Inflammatory macrophage treated with lipopolysaccharide for 1 hour (primary cell): ENCODE measurements at places on chromosomes 5 and 9.

GRCh38 chr9:136481558-136481957 lies 1.3 kb downstream of the SEC16A start:
- DNase-seq, result peak; percentile 1

DNA sequence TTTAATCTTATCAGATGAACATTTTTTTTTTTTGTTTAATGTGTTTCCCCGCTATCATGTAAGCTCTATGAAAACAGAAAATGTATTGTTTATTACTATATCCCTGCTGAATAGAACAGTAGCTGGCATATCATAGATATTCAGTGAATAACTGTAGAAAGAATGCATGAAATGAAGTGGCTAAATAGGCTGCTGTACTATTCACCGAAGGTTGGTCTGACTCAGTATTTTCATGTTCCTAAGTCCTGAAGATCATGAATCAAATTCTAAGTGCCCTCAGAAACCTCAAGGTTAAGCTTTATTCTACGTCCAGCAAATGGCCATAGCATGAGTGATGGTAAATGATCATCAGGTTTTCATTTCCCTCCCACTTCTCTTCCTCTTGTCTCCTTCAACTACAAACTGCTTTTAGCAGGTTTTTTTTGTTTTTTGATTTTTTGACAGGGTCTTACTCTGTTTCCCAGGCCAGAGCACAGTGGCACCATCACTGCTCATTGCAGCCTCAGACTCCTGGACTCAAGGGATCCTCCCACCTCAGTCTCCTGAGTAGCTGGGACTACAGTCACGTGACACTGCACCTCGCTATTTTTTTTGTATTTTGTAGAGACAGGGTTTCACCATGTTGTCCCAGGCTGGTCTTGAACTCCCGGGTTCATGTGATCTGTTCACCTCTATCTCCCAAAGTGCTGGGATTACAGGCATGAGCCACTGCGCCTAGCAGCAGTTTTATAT lies 19.1 kb upstream of the ZFAND5 start:
- no peak for DNase-seq

GRCh38 chr5:33316773-33317172 lies 124.0 kb upstream of the TARS1 start:
- no peak for DNase-seq

DNA sequence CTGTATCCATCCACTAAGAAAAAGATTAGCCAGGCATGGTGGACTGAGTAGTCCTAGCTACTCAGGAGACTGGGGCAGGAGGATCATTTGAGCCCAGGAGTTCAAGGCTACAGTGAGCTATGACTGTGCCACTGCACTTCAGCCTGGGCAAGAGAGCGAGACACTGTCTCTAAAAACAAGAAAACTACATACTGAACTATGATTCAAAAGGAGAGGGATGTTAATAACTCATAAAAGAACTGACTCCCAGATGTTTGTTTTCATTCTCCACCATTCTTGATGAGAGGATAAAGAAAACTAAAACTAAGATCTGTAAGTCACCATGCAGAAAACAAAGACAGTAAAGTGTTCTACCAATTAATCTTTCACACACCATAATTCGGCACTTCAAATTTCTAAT lies 53.5 kb downstream of the AUH start:
- DNase-seq, result no peak

DNA sequence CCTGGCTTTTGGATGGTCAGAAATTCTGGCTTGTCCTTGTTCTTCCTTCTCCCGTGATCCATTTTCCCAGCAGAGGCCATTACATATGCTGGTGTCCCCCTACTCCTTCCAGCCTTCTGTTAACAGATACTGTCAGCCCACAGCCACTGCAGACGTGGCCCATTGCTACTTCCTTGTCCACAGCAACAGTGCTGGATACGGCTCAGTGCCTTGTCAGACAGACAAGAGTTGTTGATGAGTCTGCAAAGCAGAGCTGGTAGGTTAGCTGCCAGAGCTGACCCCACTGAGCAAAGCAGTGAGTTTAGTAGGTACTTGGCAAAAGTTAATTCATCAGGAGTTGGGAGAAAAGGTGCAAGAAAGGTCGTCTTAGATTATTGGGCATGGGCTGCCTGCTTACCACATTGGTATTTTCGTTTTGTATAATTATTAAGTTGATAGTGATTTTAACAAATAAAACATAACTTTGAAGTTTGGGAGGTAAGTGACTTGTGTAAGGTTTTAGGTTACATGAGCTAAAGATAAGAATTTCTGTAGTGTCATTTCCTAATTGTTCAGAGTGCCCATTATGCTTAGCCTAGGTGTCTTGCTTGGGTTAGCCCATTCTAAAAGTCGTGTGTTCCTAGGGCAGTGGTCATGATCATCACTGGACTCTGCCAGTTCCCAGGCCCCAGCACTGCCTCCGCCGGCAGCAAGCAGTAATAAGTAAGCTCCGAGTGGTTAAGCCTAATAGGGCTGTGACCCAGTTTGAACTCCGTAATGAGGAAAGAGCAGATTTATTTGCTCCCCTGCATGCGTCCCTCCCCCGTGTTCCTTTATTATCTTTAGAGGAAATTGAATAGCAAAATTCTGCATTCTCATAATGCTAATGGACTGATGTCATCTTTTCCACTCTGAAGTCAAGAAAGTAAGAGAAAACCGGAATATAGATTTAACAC lies 292.0 kb downstream of the FANCC start:
- DNase-seq, result no peak

- DNase-seq, result no peak
These were observed 160.0 kb upstream of the ITGA1 start for GRCh38 chr5:52627740-52628139.
